ENCODE measurements at places on chromosomes 3 and 15.

DNA sequence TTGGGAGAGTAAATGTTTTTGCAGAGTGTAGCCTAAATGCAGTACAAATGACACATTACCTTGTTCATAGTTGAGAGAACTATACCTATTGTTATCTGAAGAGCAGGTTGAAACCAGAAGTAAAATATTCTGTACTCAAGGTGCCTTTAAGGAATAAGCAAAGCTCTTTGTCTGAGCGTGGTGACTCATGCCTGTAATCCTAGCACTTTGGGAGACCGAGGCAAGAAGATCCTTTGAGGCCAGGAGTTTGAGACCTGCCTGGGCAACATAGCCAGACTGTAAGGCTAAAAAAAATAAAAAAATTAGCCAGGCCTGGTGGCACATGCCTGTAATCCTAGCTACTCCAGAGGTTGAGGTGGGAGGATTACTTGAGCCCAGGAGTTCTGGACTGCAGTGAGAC is 2.2 kb upstream of the RNF13 start:
- no peak for DNase-seq

DNA sequence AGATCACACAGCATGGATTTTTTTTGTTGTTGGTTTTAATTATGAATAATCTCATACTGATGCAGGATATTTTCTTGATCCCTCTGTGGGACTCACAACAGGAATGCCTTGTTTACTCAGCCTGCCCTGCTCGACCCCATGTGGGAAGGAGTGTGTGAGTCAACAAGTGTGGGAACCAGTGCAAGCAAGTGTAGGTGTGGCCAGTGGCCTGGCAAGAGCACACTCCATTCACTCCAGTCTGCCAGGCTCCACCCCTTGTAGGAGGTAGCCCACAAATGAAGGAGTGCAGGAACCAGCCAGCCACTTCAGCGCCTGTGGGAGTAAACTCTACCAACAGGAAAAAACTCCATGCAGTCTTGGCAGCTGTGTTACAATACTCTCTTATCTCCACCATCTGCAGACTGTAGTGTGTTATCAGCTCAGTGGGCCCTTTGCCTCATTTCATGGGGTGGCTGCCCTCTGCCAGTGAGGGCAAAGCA is 393.6 kb downstream of the OTOL1 start:
- peak; percentile 93 for DNase-seq

GRCh38 chr3:185332026-185332735 is 30.8 kb upstream of the MAP3K13 start:
- DNase-seq, result peak; percentile 73

- no peak for DNase-seq
Observed at GRCh38 chr3:165502707-165503106, 306.5 kb upstream of the SLITRK3 start.

DNA sequence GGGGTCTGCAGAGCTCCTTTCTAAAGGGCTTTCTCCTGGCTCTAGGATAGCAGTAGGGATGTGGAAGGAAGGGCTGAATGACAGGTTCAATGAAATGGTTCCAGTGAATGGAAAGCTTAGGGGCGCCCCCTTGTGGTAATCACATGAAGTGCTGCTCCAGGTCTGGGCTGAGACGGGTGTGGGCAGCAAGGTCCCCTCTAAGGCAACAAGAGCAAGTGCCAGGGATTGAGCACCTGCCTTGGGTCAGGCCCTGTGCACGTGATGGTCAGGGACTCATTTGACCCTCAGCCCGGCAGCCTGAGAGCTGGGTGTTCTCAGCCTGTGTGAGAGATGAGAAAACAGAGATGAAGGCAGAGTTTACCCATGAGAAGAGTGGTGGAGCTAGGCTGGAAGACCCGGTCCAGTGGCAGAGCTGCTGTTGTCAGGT is 12.1 kb upstream of the CX3CR1 start:
- peak; percentile 42 for DNase-seq

DNA sequence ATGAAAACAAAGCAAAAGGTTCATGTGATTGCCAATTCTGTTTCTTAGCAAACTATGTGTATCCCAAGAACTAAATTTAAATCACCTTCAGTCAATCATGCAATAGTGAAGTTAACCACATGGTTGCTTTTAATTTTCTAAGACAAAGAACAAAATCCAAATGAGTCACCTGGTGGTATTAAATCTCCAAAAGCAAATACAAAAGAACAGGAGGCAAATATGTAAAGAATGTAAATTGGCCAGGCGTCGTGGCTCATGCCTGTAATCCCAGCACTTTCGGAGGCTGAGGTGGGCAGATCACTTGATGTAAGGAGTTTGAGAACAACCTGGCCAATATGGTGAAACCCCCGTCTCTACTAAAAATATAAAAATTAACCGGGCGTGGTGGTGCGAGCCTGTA is 54.2 kb upstream of the PIK3R4 start:
- DNase-seq, result no peak

DNA sequence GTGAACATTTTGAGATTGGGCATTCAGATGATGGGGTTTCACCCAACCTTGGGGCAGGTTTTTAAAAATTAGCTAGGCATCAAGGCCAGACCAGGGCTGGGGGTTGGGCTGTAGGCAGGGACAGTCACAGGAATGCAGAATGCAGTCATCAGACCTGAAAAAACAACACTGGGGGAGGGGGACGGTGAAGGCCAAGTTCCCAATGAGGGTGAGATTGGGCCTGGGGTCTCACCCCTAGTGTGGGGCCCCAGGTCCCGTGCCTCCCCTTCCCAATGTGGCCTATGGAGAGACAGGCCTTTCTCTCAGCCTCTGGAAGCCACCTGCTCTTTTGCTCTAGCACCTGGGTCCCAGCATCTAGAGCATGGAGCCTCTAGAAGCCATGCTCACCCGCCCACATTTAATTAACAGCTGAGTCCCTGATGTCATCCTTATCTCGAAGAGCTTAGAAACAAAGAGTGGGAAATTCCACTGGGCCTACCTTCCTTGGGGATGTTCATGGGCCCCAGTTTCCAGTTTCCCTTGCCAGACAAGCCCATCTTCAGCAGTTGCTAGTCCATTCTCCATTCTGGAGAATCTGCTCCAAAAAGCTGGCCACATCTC is 6.1 kb downstream of the RHO start:
- no peak for DNase-seq

GRCh38 chr3:22565393-22565792 is 637.7 kb upstream of the UBE2E2 start:
- DNase-seq, result no peak

- no peak for DNase-seq
Observed at GRCh38 chr3:50154476-50154839, 666 bp upstream of the SEMA3F start.

DNA sequence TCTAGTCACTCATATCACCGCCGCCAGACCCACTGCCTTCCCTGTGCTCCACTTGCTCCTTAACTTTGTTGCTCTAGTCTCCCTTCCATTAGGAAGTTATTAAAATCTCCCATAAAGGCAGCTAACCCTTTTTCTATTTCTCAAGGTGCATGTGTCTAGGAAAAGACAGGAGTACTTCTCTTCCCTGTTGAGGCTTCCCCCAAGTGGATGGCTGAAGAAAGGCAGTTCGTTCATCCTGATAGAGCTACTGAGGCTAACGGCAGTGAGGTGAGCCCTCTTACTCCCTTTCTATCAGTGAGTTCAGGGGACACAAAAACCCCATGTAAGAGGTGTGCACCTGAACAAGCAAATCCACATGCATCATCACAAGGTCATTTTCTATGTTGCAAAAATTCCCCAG is 397.8 kb downstream of the IGSF11 start:
- DNase-seq, result no peak

DNA sequence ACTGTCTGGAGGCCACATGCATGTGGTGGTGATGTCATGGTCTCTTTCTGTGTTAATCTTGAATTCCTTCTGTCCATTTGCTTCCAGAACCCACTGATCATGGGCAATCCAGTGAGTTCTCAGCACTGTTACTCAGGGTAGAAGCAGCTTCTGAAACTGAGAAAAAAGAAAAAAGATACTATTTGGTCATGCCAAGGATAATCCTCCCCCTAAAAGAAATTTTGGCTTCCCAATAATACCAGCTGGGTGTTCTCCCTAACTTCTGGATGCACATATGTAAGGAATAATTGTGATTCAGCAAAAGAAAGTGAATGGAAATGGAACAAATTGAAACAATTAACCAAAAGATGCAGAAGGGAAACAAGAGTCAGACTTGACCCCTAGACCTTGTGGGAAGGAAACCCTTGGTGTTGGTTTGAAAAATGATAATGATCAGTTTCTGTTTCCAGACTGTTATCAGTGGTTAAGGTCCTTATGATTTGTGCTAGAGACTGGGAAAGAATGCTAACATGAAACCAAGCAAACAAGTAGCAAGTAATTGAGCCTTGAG is 92.3 kb downstream of the RBMS3 start:
- DNase-seq, result peak; percentile 78

GRCh38 chr3:169992781-169993180 is 26.2 kb downstream of the SEC62 start:
- no peak for DNase-seq

- peak; percentile 21 for DNase-seq
Observed at GRCh38 chr3:170137986-170138385, 43.5 kb downstream of the PHC3 start.

- DNase-seq, result peak; percentile 33
Observed at GRCh38 chr3:66133050-66133757, 87.6 kb upstream of the SLC25A26 start.

GRCh38 chr3:49534581-49535441 is 19.5 kb upstream of the BSN start:
- DNase-seq, result no peak

DNA sequence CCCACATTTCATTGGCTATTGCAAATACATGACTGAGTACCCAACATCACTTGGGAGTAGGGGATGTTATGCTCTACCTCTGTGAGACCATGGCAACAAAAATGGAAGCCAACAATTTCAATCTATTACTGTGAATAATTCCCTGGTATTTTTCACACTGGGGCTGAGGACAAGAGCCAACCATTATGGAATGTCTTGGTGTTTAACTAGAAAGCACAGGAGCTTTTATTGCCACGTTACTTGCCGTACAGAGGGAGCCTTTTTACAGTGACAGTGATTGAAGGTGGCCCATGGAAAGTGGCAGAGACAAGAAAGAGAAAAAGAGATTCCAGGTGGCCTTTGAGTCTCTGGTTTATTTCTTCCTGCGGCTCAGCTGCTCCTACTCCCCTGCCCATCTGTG is 105.7 kb upstream of the TBC1D5 start:
- no peak for DNase-seq

GRCh38 chr3:127497676-127498075 is 92.9 kb downstream of the TPRA1 start:
- DNase-seq, result no peak

DNA sequence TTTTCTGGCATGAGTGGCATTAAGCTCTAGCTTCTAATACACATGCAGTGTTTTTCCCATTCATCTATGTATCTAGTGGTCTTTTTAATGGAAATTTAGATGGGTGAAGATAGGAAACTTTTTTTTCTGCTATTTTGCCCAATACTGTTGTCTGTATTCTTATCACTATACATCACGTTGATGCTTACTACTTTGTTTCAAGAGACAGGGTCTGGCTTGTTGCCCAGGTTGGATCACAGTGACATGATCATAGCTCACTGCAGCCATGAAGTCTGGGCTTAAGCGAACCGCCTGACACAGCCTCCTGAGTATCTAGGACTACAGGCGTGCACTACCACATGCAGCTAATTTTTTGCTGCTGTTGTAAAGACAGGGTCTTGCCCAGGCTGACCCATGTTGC is 84.6 kb downstream of the PEAK1 start:
- no peak for DNase-seq

DNA sequence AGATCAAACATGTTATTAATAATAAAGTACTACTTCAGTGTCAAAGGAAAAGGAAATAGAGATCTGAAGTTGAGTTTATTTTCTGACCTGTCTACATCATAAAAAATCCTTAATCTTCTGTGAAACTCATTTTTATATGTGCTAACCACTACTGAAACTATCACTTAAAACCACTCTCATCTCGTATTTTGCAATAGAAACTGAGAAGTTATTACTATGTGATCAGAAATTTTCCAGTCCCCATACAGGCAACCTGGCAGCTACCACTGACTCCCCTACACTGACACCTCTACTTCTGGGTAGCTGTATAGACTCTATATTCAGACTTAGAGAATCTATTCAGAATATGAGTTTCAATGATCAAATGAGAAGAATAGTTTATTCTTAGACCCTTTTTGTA is 8.3 kb downstream of the HDGFL3 start:
- DNase-seq, result no peak

Data from fibroblast of villous mesenchyme (primary cell).